ENCODE measurements at places on chromosomes 1 and 21. TPM values are rescaled to one million over a fixed set of nuclear protein-coding genes. Genes with fewer than 3 reads are reported as not detected.

The PLA2G2A gene
- not detected for total RNA-seq

The CACNA1E gene
- total RNA-seq = 0.01 TPM

The BRWD1 gene
- 10.4 TPM for total RNA-seq

The EXOC8 gene
- total RNA-seq = 7.7 TPM

The AJAP1 gene
- total RNA-seq = 0.02 TPM

The TCP10L gene
- 0.92 TPM for total RNA-seq

The ELAPOR1 gene
- total RNA-seq = 0.57 TPM

The SELENBP1 gene
- 8.4 TPM for total RNA-seq

The TM2D1 gene
- 23.4 TPM for total RNA-seq

The PRELP gene
- not detected for total RNA-seq

The DISP3 gene
- total RNA-seq = 0.31 TPM

Data from A549 treated with CORT108297 at 1 μM for 4 hours (cell line).